ENCODE measurements at places on chromosomes 16 and 17.
A peak's percentile ranks its signal among the peaks of the same experiment; 100 is the strongest.

GRCh38 chr16:10518479-10519041 lies 61.8 kb downstream of the EMP2 start:
- DNase-seq, result no peak

- DNase-seq, result no peak
These were observed 31.2 kb downstream of the NFATC3 start for GRCh38 chr16:68116256-68116867.

DNA sequence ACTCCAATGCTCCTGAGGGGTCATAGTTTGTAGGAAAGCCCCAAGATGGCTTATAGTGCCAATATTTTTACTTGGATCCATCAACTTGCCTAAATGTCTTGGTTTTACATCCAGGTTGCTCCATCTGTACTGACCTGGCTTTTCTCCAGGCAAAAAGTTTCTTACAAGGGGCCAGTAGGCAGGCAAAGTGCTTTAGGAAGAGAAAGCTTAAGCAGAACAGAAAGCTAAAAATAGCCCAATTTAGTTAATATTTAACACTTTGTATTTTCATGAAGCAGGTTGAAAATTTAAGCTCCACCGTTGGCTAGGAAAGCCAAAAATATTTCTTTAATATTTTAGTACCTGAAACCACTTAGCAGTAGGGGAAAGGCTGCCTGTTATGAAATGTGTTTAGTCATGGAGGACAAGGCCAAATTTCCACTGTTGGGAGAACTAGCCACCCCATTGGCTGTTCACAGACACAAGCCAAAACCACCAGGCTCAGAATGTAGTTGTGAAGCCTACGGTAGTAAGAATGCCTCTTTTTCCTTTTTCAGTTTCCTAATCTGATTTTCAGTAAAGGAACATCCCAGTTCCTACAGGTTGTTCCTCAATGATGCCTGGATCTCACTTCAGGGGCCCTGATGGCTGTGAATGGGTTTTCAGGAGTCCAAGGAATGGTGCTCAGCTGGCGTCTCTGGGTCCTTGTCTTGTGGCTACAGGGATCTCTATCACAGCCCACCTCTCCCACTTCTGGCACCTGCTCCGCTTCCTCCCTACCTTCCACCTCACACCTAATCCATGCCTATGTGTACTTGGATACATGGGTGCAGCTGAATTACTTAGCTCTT lies 324.8 kb downstream of the PMP22 start:
- no peak for DNase-seq

- no peak for DNase-seq
These were observed 548.5 kb upstream of the SOX9 start for GRCh38 chr17:71572343-71572742.

DNA sequence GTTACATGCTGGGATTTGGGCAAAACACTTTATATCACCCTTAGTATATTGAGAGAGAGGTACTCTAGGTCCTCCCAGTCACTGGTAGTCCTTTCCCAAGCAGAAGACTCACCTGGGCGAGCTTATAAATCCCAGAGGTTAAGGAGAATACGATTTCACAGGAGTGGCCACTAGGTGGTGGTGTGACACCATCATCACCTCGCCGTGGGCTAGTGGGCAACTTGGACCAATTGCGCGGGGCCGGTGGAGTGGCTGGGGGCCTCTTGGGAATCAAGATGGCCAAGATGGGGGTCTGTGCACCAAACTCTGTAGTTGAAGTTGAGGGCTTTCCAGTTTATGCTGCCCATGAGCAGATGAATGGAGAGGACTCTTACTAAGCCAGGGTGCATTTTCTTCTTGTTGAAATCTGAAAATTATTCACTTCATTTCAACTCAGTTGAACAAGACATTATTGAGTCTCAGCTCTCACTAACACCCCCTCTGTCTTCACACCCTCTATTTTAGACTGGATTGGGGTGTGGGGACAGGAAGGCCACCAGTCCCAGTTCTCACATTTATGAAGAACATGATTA lies 38.2 kb upstream of the PIRT start:
- DNase-seq, result peak; percentile 58

DNA sequence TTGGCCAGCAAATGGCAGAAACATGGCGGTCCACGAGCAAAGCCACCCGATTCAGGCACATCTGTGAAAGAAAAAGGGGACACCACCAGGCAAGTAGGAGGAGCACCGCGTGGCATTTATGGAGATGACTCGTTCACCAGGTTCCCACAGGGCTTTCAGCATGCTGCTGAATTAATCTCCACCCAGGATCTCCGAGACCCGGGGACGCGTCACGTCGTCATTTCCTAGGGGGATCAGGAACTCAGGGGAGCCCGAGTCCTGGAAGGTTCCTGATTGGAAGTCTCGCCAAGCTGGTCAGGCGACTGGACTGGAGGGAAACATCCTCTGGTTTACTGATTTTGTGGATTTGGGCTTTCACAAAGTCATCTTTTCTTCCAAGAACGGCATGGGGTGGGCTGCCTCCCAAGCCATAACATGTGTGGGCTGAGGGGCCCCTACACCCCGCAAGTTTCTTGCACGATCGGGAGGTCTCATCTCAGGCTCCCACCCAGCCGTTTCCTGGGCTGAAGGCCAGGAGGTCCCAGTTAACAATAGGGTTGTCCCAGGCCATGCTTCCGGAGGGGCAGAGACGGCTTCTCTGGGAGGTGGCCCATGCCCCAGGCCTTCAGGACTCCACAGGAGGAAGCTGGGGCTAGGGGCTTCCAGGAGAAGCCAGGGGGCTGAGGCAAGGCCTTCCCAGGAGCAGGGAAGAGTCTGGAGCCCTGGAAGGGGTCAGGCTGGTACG lies 645 bp downstream of the DNAH17 start:
- DNase-seq, result no peak

- no peak for DNase-seq
These were observed 1.4 kb downstream of the RHBDL1 start for GRCh38 chr16:676913-677312.

GRCh38 chr16:84072014-84072413 lies 29.4 kb upstream of the SLC38A8 start:
- no peak for DNase-seq

DNA sequence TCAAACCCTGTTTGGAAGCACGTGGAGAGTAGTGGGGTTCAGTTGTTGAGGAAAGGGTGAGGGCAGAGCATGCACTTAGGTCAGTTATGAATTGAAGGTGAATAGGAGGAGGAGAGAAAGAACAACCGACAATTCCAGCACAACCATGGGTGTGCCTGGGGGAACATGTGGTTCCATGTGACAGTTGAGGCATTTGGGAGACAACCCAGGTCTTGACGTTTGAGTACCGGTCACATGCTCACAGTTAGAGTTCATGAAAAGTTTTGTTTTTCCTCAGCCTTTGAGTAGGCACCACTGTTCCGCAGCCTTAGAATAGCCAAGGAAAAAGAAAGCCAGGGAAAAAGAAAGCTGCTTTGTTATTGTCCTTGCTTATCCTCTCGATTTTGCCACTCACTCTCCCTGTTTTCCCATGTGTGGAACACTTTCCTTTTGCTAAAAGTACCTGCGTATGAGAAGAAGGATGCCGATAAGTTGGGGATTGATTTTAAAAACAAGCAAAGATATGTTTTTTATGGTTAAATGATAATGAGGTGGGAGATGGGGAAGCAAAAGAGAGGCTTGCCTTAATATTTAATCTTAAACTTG lies 25.6 kb upstream of the ABCC11 start:
- DNase-seq, result no peak

GRCh38 chr16:86306811-86307513 lies 203.4 kb upstream of the FOXF1 start:
- DNase-seq, result no peak

DNA sequence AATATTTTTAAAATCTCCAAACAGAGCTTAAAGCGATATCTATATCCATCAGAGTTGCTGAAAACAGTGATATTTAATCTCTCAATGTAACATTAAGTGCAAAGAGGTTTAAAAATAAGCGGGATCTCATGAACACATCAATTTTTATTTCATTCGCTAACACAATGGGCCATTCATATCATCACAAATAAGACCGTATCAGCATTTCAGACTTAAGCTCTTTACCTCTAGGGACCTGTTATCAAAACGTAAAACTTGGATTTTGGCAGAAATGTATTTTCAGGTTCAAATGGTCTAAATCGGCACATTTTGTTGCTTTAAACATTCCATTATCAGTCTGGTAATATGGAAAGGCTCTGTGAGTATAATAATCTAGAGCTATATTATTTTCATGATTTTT lies 77.9 kb downstream of the TOX3 start:
- DNase-seq, result no peak

GRCh38 chr16:27817038-27817437 lies 246.5 kb downstream of the GSG1L start:
- no peak for DNase-seq

DNA sequence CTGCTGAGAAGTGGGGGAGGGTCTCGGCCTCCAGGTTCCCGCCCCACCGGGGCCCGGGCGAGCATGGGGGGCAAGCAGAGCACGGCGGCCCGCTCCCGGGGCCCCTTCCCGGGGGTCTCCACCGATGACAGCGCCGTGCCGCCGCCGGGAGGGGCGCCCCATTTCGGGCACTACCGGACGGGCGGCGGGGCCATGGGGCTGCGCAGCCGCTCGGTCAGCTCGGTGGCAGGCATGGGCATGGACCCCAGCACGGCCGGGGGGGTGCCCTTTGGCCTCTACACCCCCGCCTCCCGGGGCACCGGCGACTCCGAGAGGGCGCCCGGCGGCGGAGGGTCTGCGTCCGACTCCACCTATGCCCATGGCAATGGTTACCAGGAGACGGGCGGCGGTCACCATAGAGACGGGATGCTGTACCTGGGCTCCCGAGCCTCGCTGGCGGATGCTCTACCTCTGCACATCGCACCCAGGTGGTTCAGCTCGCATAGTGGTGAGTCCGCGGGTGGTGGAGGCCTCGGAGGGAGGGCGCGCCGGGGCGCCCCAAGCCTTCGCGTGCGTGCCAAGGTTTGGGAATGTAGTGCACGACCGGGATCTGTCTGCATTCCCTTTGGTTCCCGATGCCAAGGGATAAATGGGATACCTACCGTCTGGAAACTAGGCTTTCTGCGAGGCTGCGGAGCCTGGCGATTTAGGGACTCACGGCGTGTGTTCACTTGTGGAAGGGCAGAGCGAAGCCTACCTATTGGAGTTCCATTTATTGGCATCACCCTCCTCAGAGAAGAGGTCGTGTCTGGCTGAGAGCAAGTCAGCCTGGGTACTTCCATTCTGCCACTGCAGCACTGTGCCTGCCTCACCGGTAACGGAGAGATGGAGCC lies 1.0 kb downstream of the ZNRF1 start:
- peak; percentile 80 for DNase-seq

DNA sequence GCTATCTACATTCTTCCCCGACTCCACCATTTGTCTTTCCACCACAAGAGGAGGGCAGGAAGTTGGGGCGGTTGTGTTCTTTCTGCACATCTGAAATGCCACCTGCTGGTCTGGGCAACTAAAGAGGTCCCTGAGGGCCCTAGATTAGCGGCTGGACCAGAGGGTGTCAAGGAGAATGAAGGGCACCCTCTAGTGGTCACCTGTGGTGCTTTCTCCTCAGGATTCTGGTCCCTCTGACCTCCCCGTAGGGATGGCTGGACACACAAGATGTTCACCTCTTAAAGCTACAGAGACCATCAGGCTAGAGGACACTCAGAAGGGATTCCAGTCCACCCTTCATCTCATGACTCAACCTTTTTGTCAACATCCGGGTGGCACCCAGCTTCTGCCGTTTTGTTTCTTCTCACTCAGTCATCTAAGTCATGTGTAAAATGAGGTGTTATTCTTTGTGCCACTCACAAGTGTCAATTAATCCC lies 2.9 kb upstream of the SCIMP start:
- peak; percentile 81 for DNase-seq

DNA sequence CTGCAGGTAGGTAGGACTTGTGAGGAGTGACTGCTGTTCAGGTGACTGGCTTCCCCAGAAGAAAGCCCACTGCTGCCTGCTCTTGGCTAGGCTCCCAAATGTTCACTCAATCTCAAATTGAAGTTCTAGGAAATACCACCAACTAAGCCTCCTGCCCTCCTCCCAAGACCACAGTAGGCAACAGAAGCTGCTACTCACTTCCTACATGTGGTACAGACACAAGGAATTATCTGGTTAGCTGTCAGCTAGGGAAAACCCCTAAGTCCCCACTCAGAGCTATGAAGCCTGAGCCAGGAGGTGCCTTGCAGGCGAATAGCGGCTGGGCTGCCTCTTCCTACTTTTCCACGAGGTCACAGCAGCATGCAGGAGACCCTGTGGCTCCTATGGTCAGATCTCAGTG lies 4.9 kb downstream of the FBXO39 start:
- peak; percentile 26 for DNase-seq

- DNase-seq, result no peak
These were observed 64.3 kb downstream of the IRX6 start for GRCh38 chr16:55388131-55388862.

GRCh38 chr16:68335175-68335574 lies 24.4 kb downstream of the PRMT7 start:
- no peak for DNase-seq

- no peak for DNase-seq
These were observed 370.3 kb downstream of the WWOX start for GRCh38 chr16:78469787-78470186.

- peak; percentile 69 for DNase-seq
These were observed 14.4 kb upstream of the EEF2K start for GRCh38 chr16:22191532-22192260.

- no peak for DNase-seq
These were observed 37.0 kb downstream of the GAS7 start for GRCh38 chr17:10161386-10161785.

DNA sequence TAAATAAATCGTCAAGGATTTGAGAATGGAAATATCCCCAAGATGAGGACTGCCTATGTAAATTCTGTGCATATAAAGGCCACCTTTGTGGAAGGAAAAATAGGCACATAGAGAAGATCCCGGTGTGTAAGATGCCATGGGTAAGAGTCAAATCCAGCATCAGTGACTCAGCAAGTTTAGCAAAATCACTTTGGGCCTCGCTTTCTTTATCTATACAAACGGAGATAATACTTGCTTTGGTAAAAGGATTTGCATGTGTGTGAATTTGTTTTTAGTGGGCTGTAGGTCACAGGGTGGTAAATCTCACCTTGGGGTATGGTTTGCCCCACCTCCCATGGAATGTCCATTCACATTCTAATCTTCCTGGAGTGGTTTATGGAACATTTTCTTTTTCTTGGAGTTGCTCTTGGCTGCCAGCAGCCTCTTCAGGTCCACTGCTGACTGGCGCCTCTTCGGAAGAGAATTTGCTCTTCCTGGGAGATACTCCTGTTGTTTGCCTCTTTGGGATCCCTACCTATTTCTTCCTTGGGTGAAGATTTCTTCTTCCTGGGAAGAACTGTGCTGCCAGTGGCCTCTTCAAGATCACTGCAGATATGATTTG lies 587.6 kb downstream of the CDH11 start:
- DNase-seq, result no peak

DNA sequence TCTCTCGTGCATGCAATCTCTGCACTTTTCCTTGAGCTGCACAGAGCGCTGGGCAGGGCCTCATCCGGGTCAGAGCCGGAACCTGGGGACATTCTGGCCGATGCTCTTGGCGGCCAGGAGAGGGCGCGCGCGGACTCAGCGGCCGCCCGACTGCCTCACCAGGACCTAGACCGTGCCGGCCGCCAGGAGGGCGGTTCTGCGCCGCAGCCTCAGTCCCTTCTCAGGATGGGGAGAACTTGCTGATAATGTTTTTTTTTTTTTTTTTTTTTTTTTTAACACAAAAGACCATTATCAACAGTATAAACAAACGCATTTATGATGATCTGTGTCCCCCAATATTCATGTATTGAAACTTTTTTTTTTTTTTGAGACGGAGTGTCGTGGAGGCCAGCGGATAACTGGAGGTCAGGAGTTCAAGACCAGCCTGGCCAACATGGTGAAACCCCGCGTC lies 8.1 kb upstream of the FLYWCH2 start:
- peak; percentile 78 for DNase-seq

GRCh38 chr17:9844153-9844552 lies 18.4 kb downstream of the GLP2R start:
- no peak for DNase-seq

GRCh38 chr17:50898369-50899004 lies 32.3 kb upstream of the TOB1 start:
- DNase-seq, result no peak

- DNase-seq, result no peak
These were observed 30.4 kb upstream of the DHX8 start for GRCh38 chr17:43453331-43453812.

Measured in activated CD8-positive, alpha-beta T cell treated with anti-CD3 and anti-CD28 coated beads for 36 hours (primary cell).